ENCODE measurements at places on chromosomes 16 and 17.

- no peak for DNase-seq
These were observed 27.7 kb downstream of the NCOR1 start for GRCh38 chr17:16187642-16188041.

DNA sequence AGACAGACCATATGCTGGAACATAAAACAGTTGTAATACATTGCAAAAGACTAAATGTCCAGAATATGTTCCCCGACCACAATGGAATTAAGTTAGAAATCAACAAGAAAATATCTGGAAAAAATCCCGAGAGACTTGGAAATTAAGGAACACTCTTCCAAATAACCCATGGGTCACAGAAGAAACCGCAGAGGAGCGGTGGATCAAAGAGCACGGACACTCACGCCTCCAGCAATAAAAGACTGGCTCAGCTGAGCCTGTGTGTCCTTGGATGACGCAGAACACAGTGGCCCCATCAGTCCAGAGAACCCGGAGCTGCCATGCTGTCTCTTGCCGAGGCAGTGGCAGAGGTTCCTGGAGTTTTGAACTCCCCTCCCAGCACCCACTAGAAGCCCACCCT is 30.9 kb upstream of the FOXF1 start:
- no peak for DNase-seq

GRCh38 chr16:24288516-24288915 is 32.4 kb downstream of the CACNG3 start:
- DNase-seq, result no peak

GRCh38 chr17:48752399-48753288 is 24.1 kb upstream of the HOXB13 start:
- DNase-seq, result no peak

DNA sequence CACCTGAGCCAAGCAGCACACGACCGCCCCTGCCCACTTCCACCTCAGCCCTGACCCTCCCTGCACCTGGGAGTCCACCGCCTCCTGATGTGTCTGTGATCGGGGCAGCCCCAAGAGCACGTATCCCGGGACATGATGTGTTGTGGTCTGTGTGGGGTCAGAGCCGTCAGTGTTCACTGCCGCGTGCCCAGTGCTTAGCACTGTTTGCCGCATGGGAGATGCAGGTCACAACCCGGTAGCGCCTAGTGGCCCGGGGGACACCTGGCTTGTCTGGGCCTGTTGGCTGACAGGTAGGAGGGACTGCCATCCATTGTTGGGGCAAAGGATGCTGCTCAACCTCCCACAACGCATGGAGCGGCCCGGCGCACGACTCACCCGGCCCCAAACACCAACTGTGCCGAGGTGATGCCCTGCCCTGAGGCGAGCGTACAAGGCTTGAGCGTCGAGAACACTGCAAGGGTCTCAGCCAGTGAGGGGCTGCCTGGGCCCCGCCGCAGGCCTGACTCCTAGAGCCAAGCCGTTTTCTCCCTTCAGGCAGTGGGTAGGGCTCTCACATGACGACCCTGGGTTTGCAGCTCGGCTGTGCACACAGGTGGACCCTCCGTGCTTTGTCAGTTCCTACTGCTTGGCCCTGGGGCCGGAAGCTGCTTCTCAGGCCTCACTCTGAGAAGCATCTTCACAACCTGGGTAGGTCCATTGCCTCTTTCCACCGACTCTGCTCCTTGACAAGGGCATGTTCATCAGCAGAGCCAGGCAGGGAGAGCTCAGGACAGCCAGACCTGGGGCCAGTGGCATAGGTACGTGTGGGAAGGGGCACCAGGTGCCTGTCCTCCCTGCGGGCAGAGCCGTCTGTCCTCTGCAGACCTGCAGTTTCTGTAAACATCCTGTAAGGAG is 5.9 kb upstream of the C16orf95 start:
- no peak for DNase-seq

- DNase-seq, result no peak
These were observed 115.8 kb downstream of the IRX5 start for GRCh38 chr16:55046513-55046912.
